ENCODE measurements at places on chromosomes 6 and 20. TPM values are rescaled to one million over a fixed set of nuclear protein-coding genes. Genes with fewer than 3 reads are reported as not detected.

PBOV1 gene
- total RNA-seq: not detected

EPB41L1 gene
- 11.1 TPM for total RNA-seq

PSORS1C1 gene
- total RNA-seq: 0.19 TPM

L3MBTL3 gene
- total RNA-seq: 15.5 TPM

SLC13A3 gene
- total RNA-seq: 0.38 TPM

FAM83D gene
- 3.7 TPM for total RNA-seq

CD40 gene
- total RNA-seq: 14.9 TPM

EFCAB8 gene
- total RNA-seq: under 0.01 TPM

C6orf58 gene
- 0.19 TPM for total RNA-seq

SRMS gene
- not detected for total RNA-seq

SLC2A4RG gene
- total RNA-seq: 22.0 TPM

POU5F1 gene
- total RNA-seq: 0.38 TPM

SLC17A5 gene
- total RNA-seq: 85.1 TPM

GSTA3 gene
- total RNA-seq: not detected

SLC16A10 gene
- total RNA-seq: not detected

CEP43 gene
- total RNA-seq: 36.8 TPM

CRISP2 gene
- not detected for total RNA-seq

CST1 gene
- 13.2 TPM for total RNA-seq

ABHD16B gene
- total RNA-seq: not detected

RFX6 gene
- total RNA-seq: not detected

CRISP3 gene
- not detected for total RNA-seq

LZTS3 gene
- 8.2 TPM for total RNA-seq

LST1 gene
- total RNA-seq: not detected

COX4I2 gene
- total RNA-seq: not detected

MUC21 gene
- not detected for total RNA-seq

EYA2 gene
- total RNA-seq: 0.28 TPM

MAVS gene
- total RNA-seq: 11.3 TPM

TAAR9 gene
- not detected for total RNA-seq

HSPA1A gene
- total RNA-seq: 192 TPM

HLA-DOB gene
- under 0.01 TPM for total RNA-seq

MACROD2 gene
- under 0.01 TPM for total RNA-seq

ADGRF1 gene
- under 0.01 TPM for total RNA-seq

TFB1M gene
- total RNA-seq: 33.8 TPM

C6orf132 gene
- 1.2 TPM for total RNA-seq

NDUFAF5 gene
- 17.1 TPM for total RNA-seq

SNRNP48 gene
- 13.0 TPM for total RNA-seq

CST7 gene
- total RNA-seq: not detected

DOK5 gene
- total RNA-seq: 35.9 TPM

HSPA1L gene
- 1.3 TPM for total RNA-seq

RSPH3 gene
- total RNA-seq: 4.0 TPM

ULBP2 gene
- total RNA-seq: 12.5 TPM

SFT2D1 gene
- total RNA-seq: 84.2 TPM

ACTL10 gene
- total RNA-seq: 2.7 TPM

PSMB9 gene
- total RNA-seq: 52.9 TPM

BTN2A1 gene
- 10.2 TPM for total RNA-seq

MAN1A1 gene
- total RNA-seq: 120 TPM

DCBLD1 gene
- total RNA-seq: 57.9 TPM

All from regular cardiac myocyte (primary cell).